ENCODE measurements at places on chromosomes 5 and 9.

GRCh38 chr9:87107072-87107471, 159.8 kb upstream of the GAS1 start:
- DNase-seq, result no peak

DNA sequence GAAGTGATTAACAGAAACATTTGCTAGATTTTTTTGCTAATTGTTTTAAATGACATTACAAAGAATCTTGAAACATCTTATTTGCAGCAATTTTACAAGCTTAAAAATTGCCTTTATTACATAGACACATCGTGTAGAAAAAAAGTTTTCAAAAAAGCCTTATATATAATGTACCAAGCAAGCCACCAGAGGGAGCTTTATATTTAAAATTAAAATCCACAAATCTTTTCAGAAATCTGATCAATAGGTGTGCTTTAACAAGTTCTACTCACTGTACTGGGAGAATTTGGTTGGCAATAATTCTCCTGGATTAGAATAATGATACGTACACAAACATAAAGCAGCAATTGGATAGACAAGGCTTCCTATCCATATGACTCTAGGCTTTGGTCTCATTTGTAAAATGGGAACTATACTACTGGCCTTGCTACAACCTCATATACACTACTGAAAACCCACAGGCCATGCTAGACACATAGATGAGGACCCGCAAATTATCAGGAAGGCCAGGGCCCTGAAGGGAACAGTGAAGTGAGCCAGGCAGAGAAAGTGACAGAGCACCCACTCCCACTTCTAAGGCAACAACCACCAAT, 4.8 kb downstream of the PSMB7 start:
- no peak for DNase-seq

DNA sequence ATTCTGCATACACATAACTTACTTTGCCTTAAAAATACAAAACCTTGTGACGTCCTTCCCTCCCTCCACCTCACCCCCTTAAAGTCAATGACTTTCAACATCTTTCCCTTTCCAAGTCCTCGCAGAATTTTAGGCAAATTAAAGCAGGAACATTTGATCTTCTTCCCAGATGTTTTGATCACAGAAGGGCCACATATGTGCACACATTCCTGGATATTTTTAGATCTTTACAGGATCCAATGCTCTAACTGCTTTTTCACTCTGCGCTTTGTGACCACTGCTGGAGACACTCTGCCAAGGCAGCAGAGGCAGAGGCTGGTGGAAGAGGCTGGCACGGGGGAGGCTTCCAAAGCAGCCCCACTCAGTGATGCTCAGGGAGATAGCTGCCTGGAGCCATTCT, 130.7 kb downstream of the SEC61B start:
- no peak for DNase-seq

DNA sequence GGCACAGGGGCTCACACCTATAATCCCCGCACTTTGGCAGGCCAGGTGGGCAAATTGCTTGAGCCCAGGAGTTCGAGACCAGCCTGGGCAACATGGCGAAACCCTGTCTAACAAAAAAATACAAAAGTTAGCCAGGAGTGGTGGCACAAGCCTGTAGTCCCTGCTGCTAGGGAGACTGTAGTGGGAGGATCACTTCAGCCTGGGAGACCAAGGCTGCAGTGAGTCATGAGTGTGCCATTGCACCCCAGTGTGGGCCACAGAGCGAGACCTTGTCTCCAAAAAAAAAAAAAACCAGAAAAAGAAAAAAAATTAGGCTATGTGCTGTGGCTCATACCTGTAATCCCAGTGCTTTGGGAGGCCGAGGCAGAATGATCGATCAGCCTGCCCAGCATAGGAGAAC, 58.5 kb upstream of the EIF4EBP3 start:
- DNase-seq, result no peak

DNA sequence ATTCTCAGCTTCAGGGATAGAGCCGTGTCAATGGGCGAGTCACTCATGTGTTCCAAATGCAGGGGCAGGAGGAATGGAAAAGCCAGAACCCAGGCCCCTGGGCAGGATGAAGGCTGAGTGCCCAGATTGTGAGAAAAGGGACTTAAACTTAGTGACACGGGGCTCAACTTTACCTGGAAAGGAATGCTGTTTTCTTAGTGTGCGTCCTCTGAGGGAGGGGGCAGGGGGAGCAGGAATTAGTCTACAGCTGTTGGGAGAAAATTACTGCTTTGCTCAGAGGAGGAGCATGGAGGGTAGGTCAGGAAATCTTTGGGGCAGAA, 14.6 kb downstream of the HK3 start:
- DNase-seq, result no peak

- no peak for DNase-seq
Observed at GRCh38 chr5:108881133-108881532, 133.4 kb downstream of the FER start.

DNA sequence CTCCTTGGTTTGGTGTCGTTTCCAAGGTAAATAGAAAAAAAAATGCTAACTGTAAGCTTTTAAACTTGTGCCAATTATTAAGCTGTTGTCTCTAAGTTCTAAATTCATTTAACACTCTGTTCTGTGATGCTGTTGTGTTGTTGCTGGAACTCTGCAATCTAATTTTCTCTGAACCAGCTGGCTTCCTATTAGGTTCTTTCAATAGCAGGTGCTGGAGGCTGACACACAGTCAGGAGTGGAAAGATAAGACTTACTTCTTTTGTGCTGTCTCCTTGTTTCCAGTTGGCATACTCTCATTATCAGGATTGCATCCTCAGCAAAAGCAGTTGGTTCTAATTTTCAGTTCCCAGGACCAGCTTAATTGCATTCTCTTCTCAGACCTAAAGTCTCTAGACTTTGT, 1252.6 kb upstream of the NUDT12 start:
- DNase-seq, result no peak

DNA sequence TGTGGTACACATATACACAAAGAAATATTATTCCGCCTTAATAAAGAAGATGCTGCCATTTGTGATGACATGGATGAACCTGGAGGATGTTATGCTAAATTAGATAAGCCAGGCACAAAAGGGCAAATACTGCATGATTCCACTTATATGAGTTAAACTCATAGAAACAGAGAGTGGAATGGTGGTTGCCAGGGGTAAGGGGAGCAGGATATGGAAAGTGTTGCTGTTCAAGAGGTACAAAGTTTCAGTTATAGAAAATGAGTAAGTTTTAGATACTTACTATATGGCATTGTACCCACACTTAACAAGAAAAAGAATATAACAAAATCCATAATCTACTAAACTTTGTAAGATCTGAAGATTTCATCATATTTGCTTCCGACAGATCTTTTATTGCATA, 252.2 kb downstream of the SYK start:
- DNase-seq, result no peak

DNA sequence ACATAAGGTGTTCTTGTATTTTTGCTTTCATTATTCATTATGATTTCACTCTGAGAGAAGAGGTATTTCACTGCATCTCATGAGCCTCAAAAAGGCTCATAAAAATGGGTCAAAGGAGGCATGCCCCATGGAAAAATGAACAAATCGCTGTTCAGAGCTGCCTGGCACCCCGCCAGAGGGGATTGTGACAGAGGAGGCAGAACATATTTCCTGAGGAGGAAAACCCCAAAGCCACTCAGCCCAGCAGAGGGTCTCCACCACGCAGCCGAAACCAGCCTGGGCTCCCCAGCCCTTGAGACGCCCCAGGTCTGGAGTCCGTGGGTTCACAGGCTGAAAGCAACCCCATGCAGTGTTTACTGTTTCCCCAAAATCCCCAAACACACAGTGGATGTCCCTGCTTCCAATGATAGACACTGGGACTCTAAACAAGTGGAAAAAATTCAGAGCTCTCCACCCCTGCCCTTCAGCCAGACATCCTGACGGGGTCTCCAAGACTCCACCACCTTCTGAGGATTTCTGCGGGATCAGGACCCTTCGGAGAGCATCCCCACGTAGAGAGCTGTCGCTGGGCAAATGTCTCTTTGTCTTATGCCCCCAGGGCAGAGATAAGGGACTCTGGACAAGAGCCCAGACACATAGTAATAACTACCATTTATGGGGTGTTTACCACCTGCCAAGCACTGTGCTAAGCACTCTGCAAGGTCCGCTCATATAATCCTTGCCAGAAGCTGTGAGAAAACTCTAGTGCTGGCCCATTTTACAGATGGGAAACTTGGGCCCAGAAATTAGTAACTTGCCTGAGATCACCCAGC, 122.3 kb downstream of the PAX5 start:
- no peak for DNase-seq

Measured in HFFc6 (cell line).